ENCODE measurements at places on chromosomes 6 and 20.

DNA sequence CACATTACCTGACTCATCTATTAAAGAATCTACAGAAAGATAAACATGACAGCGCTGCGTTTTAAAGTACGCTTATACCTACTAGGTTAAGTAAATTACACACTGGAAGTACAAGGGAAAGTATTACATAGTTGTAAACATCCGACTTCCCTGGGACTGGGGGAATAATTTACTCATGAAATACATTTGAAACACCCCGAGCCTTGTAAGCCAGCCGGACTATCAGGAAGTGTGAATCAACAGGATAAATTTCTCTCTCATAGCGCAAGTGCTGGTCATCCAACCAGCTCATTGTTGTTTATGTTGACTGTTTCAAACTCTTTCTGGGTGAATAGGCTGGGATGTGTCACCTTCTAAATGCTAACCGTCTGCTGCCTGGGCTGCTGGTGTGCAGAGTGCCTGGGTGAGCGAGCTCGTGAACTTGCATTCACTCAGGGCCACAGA, 4.9 kb downstream of the BMP6 start:
- DNase-seq = no peak

- no peak for DNase-seq
These were observed 23.0 kb downstream of the MAP1LC3A start for GRCh38 chr20:34581341-34582184.

DNA sequence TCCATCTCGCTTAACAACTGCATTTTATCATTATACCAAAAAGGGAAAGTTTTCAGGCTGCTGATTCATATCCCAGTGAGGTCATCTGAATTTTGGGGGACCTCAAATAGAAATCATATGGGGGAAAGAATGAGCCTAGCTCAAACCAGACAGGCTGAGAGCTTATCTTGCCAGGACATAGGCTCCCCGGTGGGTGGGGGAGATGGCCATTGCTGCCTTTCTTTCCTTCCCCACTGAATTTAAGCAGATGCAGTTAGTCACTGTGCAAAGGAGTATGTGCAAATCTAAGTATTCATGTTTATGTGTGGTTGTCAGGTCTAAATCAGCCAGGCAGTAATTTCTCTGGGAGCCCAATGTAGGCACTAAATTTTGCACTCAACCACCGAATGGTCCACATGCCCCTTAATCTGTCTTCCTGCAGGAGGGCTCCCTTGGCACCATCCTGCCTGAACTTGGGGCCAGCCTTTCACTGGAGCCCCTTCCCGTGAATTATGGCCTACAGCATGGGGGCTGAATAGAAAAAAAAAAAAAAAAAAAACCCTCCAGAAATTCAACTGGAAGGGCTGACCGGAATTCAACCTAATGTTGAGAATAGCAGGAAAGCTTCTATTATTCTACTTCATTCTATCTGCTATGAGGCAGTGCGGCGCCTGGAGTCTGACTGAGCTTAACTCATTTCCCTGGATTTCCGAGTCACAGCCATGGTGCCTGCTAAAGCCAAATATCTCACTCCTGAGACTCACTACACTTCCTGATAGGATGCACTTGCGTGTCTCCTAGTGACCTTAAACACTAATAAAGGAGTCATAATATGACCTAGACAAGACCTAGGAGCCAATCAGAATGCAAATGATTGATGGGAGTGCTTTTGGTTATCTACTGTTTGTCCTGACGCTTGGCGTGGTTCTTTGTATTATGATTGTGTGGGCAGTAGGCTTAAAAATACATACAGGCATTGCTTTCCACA, 161.5 kb upstream of the HEY2 start:
- no peak for DNase-seq

DNA sequence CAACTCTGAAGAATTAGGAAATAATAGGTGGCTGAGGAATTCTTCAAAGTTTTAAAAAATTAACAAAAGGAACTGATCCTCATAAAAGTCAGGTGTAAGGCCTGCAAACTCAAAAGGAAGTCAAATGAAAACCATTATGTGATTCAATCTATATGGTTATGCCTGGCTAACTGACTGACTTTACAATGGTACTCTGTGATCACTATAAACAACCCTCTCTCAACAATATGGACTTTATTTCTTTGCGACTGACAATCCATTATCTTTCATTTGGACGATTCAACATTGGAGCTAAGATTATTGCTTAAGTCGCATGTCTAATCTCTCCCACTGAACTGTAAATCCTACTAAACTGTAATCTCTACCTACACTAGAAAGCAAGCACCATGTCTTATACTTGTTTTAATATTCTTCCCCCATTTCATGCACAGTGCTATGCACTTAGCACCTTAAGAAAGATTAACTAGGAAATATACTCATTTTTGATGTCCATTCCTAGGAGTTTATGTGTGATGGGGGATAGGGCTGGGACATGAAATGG, 1.4 kb downstream of the STK38 start:
- DNase-seq = no peak

GRCh38 chr6:50889935-50890334, 71.3 kb downstream of the TFAP2B start:
- DNase-seq = no peak

DNA sequence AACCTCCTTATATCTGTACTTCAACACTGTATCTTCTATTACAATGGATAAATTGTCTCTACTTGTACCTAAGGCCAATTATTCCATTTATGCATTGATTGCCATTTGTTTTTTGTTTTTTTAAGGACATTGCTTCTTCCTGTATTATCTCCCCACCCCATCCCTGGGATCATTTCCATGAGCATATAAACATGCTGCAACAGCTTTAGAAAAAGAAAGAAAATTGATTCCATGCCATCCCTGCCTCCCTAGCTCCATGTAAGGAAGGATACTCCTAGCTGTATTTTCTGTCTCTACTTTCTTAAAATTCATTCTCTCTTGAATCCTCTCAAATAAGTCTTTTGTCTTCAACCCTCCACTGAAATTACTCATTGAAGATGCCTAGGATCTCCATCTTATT, 101.8 kb upstream of the SIM1 start:
- DNase-seq = no peak

GRCh38 chr20:35463455-35464300, 8.3 kb downstream of the CEP250 start:
- peak; percentile 25 for DNase-seq

DNA sequence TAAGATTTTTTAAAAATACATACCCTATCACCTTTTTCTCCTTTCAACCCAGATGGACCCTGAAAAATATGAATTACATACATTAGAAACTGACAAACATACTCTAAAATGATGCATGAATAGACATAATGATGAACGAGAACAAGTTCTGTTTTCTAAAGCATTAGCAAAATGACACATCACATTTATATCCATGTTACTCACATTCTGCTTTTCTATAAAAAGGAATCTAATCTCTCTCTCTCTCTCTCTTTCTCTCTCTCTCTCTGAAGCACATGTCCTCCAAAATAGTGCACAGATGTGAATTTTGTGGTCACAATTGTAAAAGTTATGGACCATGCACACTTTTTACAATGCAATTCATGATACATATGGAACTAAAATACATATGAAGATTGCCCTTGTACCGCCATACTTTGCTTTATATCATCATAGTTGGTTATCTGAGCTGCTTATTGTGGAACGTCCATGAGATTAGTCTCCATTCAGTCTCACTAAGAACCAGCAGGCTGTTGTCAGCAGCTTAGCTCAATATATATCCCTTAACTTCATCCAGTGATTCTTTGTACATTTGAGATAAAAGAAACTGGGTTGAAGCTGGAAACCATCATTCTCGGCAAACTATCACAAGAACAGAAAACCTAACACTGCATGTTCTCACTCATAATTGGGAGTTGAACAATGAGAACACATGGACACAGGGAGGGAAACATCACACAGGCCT, 114.2 kb downstream of the COL12A1 start:
- no peak for DNase-seq

DNA sequence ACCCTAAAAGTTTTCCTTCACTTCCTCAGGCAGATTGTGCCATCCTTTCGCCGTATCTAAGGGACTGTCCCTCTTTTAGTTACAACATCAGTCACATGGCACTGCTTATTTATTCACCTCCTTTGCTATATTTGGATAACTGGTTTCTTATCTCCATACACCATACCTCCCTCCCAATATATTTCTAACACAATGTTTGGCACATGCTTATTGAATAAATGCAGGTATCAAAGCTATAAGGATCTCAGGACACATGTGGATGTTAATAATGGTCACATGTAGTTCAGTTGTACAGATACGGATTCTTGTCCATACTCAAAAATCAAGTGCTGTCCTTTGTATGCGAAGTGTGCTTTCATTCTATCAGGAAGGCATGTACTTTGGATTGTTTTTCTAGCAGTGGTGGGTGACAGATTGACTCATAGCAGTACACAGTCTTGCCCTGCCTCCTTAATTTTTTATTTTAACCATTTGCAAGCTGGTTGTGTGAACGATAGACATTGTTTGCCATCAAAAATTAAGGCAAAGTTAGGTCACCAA, 407.1 kb upstream of the RUNX2 start:
- no peak for DNase-seq

GRCh38 chr20:43022081-43022480, 167.6 kb downstream of the PTPRT start:
- DNase-seq = no peak

DNA sequence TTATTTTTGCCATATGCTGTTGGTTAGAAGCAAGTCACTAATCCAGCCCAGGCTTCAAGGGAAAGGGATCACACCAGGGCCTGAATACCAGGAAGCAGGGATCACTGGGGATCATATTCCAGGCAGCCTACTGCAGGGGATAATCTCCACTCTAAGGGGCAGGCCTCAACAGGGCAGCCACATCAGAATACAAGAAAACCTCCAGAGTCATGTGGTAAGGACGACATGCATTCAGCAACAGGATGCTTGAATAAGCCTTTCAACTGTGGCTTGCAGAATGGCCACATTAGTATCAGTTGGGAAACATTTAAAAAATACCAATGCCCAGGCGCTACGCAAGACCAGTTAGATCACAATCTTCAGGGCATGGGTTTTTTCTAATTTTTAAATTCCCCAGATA, 109.1 kb downstream of the LY86 start:
- no peak for DNase-seq

GRCh38 chr6:106087548-106088325, 1.6 kb downstream of the PRDM1 start:
- DNase-seq = no peak

DNA sequence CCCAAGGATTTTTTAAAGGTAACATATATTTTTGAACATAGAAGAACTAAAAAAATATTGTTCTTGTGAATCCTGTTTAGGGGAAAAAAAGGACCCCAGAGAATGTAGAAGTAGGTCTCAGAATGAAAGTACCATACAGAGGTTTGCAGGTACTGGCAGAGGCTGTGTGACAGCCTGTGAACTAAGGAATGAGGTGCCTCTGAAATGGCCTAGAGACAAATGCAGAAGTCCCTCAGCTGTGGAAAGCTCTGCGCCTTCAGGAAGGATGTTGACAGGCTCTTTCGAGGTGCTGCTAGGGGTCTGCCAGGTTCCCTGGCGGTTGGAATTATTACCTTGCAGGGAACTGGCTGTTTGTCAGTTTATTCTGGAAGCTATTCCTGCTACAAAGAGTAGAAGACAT, 8.6 kb upstream of the TUBB2B start:
- no peak for DNase-seq

- no peak for DNase-seq
These were observed 90.6 kb upstream of the TOP1 start for GRCh38 chr20:40938020-40938419.

DNA sequence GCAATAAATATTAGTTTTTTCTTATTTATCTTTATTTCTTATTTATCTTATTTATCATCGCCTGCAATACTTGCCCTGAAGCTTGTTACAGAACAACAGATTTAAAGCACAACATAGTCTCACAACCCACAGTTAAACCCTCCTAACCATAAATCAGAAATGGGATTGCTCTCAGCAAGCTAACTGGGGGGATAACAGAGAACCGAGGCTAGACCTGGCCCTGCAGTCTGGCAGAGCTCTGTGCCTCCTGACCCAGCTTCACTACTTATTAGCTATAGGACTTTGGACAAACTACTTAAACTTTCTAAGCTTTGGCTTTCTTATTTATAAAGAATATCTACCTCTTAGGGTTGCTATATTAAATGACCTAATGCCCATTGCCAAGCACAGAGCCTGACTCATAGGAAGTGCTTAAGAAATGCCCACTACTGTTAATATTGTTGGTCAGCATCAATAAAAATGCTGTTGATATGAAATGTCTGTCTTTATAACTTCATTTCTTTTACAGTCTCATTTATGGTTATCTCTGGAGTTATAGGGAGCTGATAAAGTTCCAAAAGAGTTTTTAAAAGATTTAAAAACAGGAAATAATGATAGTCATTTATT, 87.9 kb upstream of the BEND6 start:
- DNase-seq = no peak

GRCh38 chr20:479487-479886, 17.2 kb upstream of the TBC1D20 start:
- DNase-seq = no peak

DNA sequence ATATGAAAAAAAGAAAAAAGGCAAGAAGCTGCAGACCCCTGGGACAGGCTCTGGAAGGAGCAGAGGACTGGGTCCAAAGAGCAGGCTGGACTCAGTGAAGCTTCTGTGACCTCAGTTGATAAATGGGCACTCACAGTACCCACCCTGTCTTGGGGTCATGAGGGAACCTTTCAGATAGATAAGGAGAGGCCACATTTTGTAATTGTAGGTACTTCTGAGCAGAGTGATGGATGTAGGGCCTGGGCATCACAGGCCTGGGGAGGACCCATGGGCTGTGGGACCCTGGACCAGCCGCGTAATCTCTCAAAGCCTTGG, 79.3 kb downstream of the SLC24A3 start:
- no peak for DNase-seq

- no peak for DNase-seq
These were observed 656.7 kb downstream of the EPHA7 start for GRCh38 chr6:92762443-92763273.

All from stimulated activated CD8-positive, alpha-beta memory T cell treated with anti-CD3 and anti-CD28 coated beads, Interleukin-15, amount 100 ng/mL, for 1 hour (primary cell).